Activated CD8-positive, alpha-beta memory T cell treated with anti-CD3 and anti-CD28 coated beads, Interleukin-2, amount 10 ng/mL, durations not matched to agents 7 days and 5 days (primary cell): ENCODE measurements at places on chromosomes 1 and 21. TPM values are rescaled to one million over a fixed set of nuclear protein-coding genes. Genes with fewer than 3 reads are reported as not detected.

DNA sequence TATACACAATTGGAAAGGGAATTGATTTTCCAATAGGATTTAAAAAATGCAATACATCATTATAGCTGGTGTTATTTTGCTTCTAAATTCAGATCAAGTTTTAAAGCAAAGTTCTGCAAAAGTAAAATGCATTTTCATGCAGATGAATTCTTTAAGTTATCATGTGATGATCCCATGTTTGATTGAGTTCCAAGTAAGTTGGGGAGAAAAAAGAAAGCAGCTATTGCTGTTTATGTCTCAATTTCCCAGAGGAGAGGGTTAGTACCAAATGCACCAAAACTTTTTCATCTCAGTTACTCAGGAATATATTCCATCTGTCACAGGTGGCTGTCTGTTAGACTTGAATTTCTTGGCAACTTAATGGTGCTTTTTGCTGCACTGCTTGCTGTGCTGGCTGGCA, 29.7 kb downstream of the HSPA13 start:
- DNase-seq, result no peak

DNA sequence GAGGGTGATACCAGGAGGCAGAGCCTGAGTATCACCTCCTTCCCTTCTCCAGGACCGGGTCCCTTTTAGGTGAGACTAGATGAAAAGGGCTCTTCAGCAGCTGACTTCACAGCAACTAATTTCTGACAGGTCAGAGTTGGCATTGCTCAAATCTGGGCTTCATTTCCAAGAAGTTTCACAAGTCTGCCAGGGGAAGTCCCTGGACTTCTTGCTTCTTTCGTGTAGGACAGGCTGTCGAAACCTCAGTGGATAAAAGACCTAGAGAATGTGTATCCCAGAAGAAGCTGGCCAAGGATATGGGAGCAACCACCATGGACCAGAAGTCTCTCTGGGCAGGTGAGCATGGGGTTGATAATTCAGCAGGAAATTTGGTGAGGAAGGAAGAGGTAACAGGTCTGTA, at the start of gene CHI3L2:
Gene CHI3L2, plus strand, starts transcription at position 280 of the 400 bp plus-strand sequence. Its CDS starts 17 bp downstream, at position 297.
- no peak for DNase-seq

DNA sequence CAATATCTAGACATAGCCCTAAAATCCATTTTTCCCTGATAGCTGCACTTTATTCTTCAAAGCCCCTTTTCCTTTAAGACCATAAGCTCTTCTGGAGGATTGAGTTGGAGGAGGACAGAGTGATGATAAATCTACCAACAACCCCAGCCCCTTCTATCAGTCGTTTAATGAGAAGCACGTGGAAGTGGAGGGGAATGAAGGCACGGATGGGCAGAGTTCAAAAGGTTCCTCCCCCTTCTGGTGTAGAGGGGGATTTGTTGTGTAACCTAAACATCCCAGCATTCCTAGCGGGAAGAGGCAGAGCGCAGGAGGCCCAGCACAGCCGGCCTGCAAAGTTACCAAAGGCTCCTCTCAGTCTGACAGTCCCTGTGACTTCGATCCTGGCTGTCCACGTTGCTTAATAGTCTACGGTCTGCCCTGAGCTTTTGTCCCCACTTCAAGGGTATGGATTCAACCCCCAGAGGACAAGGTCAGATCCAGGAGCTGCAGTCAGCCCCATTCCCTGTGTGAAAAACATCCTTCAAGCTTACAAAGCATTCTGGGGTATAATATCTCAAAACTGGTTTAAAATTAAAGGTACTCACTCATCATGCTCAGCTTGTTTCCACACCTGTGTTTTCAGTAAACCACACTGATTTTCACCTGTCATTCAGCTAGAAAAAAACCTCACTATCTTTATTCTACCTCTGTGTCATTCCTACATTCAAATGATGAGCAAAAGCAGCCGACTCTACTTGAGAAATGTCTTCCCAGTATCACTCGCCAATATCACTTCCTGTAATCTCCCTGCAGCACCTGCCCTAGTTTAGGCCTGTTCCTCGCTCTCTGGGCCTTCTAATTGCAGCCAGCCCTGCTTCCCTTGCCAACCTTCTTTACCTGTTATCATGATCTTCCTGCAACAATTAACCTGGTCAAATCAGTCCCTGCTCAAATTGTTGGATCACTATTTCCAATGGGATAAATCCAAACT, 117.9 kb downstream of the PLPP3 start:
- no peak for DNase-seq

- DNase-seq, result no peak
These were observed 139.4 kb upstream of the B3GALT2 start for GRCh38 chr1:193325771-193326170.

GRCh38 chr1:119656410-119656955, 8.4 kb upstream of the ZNF697 start:
- DNase-seq, result no peak

- DNase-seq, result peak; percentile 58
These were observed 35.0 kb upstream of the ATP5PO start for GRCh38 chr21:33950431-33951079.

GRCh38 chr1:19359357-19359756, 47.2 kb downstream of the SLC66A1 start:
- DNase-seq, result no peak

- no peak for DNase-seq
These were observed 11.8 kb upstream of the RAP1GAP start for GRCh38 chr1:21680918-21681317.

DNA sequence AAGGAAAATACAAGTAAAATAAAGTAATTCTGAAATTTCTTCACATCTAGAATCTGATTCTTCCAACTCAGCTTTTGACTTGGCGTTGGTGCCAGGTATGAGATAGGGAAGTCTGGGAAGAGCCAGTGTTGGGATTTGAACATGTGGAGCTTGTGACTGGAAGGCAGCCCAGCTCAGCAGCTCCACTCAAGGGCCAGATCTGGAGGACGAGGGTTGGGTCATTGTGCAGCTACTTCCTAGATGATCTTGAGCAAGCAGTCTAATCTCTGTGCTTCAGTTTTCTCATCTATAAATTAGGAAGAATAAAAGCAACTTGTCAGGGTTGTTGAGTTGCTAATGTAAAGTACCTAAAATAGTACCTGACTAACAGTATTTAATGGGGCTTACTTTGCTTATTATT, 5.0 kb downstream of the ADARB1 start:
- no peak for DNase-seq

GRCh38 chr21:43815107-43815613, 25.8 kb downstream of the RRP1 start:
- DNase-seq, result no peak

- DNase-seq, result no peak
These were observed 60.1 kb downstream of the EPB41 start for GRCh38 chr1:28974432-28974831.

DNA sequence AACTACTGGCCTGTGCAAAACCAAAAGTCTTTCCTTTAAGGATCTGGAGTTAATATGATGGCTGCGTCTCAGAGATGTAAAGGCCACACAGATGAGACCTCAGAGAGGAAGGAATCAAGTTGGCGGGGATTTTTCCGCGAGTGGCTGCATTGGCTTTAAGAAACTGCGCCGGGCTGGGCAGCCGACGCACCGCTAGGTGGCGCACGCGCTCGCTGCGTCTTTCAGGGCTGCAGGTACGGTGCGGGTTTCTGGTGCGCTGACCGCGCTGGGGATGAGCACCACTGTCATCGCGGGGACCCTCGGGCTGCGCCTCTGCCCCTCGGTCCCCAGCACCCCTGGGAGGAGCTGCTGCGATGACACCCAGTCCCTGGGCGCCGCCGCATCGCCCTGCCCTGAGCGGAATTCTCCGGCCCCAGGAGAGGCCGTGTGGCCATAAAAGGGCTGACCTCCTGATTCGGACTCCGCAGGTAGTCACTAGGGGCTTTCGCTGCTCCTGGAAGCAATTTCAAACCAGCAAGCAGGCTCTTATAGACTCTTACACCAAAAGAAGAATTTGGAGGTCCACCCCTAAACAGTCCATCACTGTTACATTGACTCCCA, 241.0 kb downstream of the KCNJ6 start:
- peak; percentile 62 for DNase-seq

- DNase-seq, result no peak
These were observed 363.5 kb upstream of the DUSP10 start for GRCh38 chr1:222105393-222105737.

DNA sequence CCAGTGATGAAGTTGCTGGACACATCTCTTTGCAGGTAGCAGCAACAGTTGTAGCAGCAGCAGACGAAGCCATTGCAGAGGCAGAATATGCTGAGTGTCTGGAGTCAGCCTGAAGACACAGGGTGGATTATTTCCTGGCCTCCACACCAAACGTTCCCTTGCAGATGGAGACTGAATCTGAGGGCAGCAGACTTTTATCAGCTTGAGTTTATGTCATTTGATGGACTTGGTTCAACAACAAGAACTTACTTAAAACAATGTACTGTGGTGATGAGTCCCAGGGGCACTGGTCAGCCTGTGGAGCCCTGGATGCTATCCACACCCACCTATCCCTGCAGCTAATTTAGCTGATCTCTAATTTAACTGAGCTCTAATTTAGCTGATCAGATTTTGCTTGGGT, 17.1 kb upstream of the MPZL1 start:
- DNase-seq, result no peak

DNA sequence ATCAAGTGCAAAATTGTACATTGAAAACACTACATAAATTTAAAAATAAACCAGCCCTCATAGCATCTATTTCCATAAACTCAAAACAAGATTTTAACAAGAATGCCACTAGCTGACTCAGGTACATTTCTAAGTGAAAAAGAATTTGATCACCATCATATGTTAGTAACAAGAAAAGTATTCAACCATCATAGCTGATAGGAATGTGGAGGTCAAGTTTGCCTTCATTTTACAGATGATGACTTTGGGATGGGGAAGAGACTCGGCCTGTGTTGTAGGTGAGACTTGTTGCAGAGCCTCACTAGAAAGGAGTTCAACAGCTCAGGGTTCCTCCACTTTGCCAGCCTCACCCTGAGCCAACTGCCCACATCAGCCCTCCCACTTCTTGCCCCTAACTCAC, 318.8 kb upstream of the FAM78B start:
- DNase-seq, result no peak

Gene AMIGO1
- total RNA-seq, result 0.26 TPM

Gene PLPP3
- total RNA-seq, result not detected

Gene SPATA1
- total RNA-seq, result 2.1 TPM

Gene AKNAD1
- total RNA-seq, result not detected

Gene CIART
- 0.44 TPM for total RNA-seq

Gene MCOLN2
- total RNA-seq, result 51.8 TPM

Gene MROH9
- total RNA-seq, result not detected

Gene CCDC24
- total RNA-seq, result 1.5 TPM

Gene OLFM3
- not detected for total RNA-seq

Gene OR2L5
- not detected for total RNA-seq
